Vagina (tissue), 2 donors: ENCODE measurements at places on chromosomes 2 and 18. TPM values are rescaled to one million over a fixed set of nuclear protein-coding genes. Genes with fewer than 3 reads are reported as not detected.

- no peaks in the 10 kb centered on the region for H3K36me3 ChIP-seq
- no peak overlapping the region for H3K4me3 ChIP-seq
- no peaks in the 10 kb centered on the region for H3K4me1 ChIP-seq
Observed at GRCh38 chr18:46686186-46686585, 29.2 kb upstream of the LOXHD1 start.

The TMEM17 gene
- total RNA-seq = 0.98 TPM

DNA sequence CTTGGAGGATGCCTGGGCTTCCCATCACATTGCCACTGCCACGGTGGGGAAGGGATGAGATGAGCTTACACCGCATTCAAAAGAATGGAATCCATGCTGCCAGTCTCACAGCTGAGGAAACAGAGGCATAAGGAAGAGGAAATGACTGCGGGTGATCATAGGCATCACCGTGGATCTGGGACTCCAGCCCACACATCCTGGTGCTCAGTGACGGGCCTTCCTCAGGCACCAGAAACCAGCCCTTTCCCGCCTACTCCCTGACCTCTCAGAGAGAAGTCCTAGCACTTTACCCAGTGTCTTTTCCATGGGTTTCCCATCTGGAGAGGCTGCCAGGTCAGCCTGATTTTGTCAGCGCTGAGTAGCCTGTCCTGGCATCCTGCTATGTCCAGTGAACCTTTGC lies 5.3 kb upstream of the PLB1 start:
- no peak overlapping the region for H3K27ac ChIP-seq
- H3K36me3 ChIP-seq = no peaks in the 10 kb centered on the region
- no peaks in the 10 kb centered on the region for H3K4me1 ChIP-seq
- DNase-seq = no peak

GRCh38 chr2:10226038-10226724 lies 76.5 kb upstream of the HPCAL1 start:
- H3K4me1 ChIP-seq = no peaks in the 10 kb centered on the region
- no peaks in the 10 kb centered on the region for H3K27me3 ChIP-seq
- no peaks in the 10 kb centered on the region for H3K36me3 ChIP-seq
- no peak overlapping the region for H3K4me3 ChIP-seq

- H3K27me3 ChIP-seq = no peaks in the 10 kb centered on the region
- no peaks in the 10 kb centered on the region for H3K4me1 ChIP-seq
- no peak overlapping the region for H3K4me3 ChIP-seq
- no peak overlapping the region for H3K27ac ChIP-seq
- DNase-seq = no peak
Observed at GRCh38 chr2:15492773-15493325, 68.3 kb downstream of the NBAS start.

The IL36G gene
- not detected for total RNA-seq
